ENCODE measurements at places on chromosomes 16 and 17.

GRCh38 chr17:42632949-42633444, 23.5 kb downstream of the TUBG1 start:
- DNase-seq: peak; percentile 86

DNA sequence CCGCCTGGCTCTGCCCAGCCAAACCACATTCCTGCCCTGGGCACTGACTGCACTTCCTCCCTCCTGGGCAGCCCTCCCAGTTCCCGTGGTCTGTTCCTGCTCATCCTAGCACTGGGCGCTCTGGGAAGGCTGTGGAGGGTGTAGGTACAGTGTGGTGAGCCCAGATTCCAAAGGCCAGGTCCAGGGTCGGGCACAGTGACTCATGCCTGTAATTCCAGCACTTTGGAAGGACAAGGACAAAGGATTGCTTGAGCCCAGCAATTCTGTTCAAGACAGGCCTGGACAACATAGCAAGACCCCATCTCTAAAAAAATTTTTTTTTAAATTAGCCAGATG, 30.6 kb downstream of the C16orf74 start:
- DNase-seq: no peak

GRCh38 chr16:7257016-7257415, 75.6 kb upstream of the RBFOX1 start:
- DNase-seq: no peak

GRCh38 chr17:7132511-7133094, 18.0 kb upstream of the ASGR2 start:
- no peak for DNase-seq

GRCh38 chr16:88649924-88650748, 717 bp downstream of the CYBA start:
- peak; percentile 17 for DNase-seq

All from erythroblast (primary cell).